SK-N-DZ (cell line): ENCODE measurements at places on chromosomes 1 and 21.

GRCh38 chr1:23836037-23836436 lies 10.8 kb upstream of the HMGCL start:
- no peak for DNase-seq

DNA sequence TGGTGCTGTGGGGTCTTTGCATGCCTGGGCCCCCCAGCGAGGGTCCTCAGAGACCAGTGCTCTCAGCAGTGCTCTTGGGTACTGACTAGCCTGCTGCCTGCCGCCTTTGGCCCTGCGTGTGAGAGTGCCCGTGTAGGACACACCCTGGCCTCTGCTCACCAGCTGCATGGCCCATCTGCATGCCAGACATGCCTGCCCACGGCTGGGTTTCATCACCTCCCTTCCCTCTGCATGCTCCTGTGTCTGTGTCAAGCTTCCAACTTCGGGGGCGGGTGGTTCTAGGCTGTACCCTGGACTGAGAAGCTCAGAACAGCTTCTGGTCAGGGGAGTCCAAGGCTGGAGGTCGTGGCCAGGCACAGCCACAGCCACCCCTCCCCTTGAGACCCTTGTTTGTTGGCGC lies 56.9 kb downstream of the PTPRF start:
- DNase-seq: no peak

- DNase-seq: peak; percentile 18
Observed at GRCh38 chr1:99728494-99729235, 37.8 kb downstream of the FRRS1 start.

- no peak for DNase-seq
Observed at GRCh38 chr1:209010475-209011230, 572.9 kb upstream of the CAMK1G start.

GRCh38 chr1:232059726-232060374 lies 433.3 kb downstream of the DISC1 start:
- DNase-seq: no peak

- no peak for DNase-seq
Observed at GRCh38 chr1:192810253-192810880, 1.5 kb downstream of the RGS2 start.
